ENCODE measurements at places on chromosomes 12 and 14.

DNA sequence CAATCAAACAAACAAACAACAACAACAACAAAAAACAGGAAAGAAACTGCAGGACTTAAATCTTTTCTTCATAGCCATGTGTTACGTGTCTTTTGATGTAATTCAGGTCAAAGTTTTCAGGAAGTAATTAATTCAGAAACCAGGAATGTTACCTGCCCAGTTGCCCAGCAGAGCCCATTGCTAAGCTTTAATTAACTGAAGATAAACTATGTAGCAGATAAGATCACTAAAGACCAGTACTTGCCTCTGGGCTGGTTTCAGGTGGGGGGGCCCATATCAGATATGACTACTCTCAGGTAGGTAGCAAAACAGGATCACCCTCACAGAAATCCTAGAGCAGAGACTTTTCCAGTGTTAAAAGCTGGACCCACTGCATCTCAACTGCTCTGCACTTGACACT, 69.2 kb downstream of the LIN7A start:
- no peak for DNase-seq

DNA sequence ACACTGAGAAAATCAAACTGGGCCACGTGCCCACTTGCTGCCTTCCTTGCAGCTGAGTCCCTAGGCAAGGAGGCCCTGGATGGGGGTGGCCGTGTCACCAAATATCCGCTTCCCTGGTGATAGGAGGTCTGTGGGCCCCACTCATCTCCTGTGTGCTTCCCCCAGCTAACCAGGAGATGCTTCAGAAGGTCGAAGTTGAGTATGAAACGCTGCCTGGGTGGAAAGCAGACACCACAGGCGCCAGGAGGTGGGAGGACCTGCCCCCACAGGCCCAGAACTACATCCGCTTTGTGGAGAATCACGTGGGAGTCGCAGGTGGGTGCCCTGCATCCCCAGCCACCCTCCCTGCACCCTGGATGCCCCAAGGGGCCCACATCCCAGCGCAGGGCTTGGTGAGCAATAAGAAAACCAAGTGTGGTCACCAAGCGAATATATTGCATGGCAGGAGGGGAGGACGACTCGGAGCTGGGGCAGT, 6.8 kb upstream of the SIVA1 start:
- no peak for DNase-seq

DNA sequence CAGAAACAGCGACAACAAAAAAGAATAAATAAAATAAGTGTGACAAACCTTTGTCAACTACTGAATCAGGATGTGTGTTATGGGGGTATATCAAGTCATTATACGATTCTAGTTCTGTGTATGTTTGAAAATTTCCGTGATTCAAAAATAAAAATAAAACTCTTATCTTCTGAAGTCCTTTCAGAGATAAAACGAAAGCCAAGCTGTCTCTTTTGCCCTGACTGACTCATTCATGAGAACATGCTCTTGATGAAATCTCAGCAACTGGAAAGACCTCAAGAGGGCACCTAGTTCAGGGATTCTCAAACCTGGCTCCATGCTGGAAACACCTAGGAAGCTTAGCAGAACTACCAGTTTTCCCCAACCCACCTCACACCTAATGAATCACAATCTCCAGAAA, 9.2 kb downstream of the FOXN3 start:
- DNase-seq: no peak

- DNase-seq: no peak
Measured at GRCh38 chr14:92886337-92886736, 36.6 kb upstream of the CHGA start.

DNA sequence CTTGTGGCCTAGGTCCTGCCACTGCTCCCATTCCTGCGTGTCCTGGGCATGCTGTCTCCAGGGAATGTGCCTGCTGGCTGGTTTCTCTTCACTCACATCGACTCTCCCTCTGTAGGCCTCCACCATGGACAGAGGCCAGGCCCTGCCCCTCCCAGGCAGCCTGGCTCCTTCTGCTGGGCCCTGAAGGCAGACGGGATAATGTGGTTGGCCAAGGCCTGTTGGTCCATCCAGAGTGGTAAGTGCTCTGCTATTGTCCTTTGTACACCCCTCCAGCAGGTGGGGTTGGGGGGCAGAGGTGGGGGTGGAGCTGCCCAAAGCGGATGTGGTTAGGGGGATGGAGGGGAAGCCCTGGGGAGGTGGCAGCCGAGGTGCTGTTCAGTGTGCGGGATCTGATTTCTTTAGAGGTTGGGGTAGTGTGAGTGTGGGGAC, 9.5 kb upstream of the NR4A1 start:
- DNase-seq: peak; percentile 62

GRCh38 chr14:89641495-89642175, 224.6 kb upstream of the FOXN3 start:
- peak; percentile 67 for DNase-seq

DNA sequence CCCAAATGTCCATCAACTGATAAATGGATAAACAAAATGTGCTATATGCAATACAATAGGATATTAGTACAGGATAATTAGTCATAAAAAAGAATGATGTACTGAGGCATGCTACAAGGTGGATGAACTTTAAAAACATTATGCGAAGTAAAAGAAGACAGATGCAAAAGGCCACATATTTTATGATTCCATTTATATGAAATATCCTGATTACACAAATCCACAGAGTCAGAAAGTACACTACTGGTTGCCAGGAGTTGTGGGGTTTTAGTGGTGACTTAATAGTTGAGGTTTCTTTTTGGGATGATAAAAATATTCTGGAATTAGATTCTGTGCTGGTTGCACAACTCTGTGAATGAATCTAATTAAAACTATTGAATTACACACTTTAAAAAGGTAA, 12.6 kb downstream of the TRIM9 start:
- no peak for DNase-seq

GRCh38 chr14:96565811-96566210, 63.6 kb downstream of the PAPOLA start:
- no peak for DNase-seq

- no peak for DNase-seq
Measured at GRCh38 chr12:42015051-42015461, 129.6 kb downstream of the GXYLT1 start.

DNA sequence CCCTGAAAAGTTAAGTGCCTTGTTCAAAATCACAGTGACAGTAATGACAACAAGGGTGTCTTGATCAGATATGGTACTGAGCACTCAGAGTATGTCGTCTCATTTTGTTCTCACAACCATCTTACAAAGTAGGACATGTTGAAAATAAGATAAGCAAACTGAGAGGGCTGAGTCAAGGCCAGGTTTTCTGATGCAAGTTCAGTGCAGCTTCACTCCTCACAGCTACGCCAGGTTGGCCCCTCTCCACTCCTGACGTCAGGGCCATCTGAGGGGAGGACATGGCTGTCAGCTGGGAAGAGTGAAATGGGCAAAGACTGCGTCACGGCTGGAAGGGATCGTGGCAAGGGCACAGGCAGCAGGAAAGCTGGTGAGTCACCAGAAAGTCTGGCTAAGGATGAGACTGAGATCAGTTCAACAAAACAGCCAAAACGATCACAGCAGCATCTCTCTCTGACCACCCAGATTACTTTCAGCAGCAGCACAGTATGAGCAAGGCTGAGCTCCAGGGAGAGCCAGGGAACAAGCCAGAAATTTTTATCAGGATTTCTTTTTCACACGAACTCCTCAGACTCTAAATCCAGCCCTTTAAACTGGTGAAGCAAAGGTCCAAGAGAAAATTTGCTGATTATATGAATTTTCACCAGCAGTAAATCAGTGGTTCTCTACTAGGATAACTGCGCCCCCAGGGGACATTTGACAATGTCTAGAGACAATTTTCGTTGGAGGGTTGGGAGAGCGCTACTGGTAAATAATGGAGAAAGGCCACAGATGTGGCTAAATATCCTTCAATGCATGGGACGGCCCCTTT, 297.9 kb upstream of the AMIGO2 start:
- DNase-seq: no peak

- peak; percentile 66 for DNase-seq
Measured at GRCh38 chr12:64457032-64457431, 5.1 kb downstream of the TBK1 start.

GRCh38 chr14:61454545-61454944, 133.2 kb downstream of the PRKCH start:
- DNase-seq: no peak

DNA sequence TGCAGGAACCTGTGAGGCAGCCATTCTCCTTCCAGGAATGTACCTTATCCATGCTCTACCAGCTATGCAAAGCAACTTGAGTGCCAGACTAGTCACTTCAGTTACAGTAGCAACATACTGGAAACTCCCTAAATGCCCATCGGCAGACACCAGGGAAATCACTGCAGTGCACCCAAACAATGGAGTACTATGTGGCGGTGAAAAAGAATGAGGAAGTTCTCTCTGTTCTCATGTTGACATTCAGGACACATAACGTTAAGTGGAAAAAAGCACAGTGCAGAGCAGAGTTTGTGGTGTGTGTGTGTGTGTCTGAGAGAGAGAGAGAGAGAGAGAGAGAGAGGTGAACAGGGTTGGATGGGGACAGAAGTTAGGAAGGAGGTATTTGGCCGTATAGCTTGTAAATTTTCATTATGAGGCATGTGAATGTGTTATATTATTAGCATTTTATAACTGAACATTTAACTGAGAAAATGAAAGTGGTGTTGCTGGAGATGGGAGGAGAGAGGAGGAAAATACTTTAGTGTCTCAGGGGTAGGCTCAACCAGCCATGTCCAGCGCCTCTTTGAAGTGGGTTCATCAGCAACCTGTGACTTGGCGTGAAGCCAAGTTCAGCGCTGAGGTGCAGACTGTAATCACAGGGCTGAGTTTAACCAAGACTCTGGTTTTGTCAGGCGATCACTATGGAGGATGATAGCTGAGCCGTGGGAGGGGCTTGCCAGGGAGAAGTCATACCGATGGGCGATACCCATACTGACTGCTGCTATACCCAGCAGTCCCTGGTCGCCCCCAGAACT, 17.3 kb downstream of the TNFAIP2 start:
- DNase-seq: no peak

GRCh38 chr12:1422604-1423315, 171.6 kb downstream of the FBXL14 start:
- DNase-seq: peak; percentile 0

DNA sequence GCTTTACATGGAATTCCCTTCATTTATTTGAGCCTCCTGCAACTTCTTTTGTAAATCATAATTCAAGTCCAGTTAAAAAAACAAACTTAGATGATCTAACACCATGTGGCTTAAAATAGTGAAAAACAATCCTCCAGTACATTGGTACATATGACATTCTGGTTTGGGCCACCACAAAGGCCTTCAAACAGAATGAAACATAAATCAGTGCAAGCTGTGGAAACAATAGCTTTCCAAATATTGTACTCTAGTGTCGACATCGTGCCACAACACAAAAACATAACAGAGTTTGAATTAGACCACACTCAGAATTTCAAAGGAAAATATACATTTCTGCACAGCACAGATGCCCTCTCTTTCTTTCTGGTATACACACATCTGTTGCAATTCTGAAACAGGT, 751.3 kb downstream of the SLC6A15 start:
- no peak for DNase-seq

- DNase-seq: peak; percentile 54
Measured at GRCh38 chr12:14664434-14665023, 31.9 kb downstream of the GUCY2C start.

DNA sequence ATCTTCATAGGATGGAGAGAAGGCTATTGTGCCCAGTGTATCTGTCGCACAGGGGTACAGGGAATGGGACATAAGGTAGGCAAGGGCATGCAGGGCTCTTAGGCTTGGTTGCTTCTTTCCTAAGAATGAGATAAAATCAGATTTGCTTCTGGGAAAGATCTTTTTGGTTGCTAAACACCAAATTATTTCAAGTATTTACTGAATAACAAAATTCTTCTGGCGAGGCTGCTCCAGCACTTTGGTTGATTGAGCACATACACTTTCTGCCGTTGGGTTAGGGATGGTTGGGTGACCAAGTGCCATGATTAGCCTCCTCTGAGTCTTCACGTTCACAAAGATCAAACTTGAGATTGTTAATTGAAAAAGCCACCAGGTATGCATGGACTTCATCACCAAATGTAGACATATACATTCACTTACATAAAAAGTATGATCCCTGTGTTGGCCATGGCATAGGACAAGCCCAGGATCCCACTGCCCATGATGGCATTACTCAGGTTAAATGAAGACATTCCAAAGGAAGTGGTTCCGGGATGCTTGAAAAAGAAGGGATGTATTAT, 38.2 kb downstream of the SLC38A4 start:
- no peak for DNase-seq

DNA sequence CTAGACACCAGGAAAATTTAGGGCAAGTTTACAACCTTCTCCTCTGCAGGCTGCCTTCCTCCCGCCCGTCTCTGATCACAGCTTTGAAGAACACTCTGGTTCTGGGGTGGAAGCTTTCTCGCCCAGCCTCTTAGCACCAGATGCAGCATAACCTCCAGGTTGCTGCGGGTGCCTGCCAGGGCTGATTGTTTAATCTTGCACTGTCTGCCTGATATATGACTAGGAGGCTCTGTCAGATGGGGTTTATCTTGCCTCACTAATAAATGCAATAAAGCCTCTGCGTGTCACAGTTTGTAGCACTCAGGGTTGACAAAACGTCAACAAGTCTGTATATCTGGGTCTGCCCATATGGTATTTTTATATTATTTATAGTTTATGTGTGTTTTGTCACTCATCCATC, 388.2 kb downstream of the FUT8 start:
- no peak for DNase-seq
